ENCODE measurements at places on chromosomes 4 and X.

DNA sequence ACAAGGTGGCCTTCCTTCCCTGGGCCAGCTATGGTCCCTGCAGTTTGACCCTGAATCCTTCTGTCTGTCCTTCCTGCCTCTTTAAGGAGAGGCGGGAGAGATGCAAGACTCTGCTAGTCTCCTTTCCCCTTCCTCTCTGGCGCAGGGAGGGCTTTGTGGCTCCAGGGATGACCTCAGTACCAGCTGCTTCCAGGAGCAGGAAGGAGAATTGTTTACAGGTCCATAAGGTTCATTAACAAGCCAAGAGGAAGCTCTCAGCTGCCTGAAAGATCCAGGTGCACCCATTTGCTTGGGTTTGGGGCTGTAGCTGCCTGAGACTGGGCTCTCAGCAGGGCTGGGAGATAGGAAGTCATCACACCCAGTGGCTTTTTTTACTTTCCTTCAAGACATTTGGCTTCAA is 4.0 kb upstream of the FATE1 start:
- DNase-seq, result no peak

DNA sequence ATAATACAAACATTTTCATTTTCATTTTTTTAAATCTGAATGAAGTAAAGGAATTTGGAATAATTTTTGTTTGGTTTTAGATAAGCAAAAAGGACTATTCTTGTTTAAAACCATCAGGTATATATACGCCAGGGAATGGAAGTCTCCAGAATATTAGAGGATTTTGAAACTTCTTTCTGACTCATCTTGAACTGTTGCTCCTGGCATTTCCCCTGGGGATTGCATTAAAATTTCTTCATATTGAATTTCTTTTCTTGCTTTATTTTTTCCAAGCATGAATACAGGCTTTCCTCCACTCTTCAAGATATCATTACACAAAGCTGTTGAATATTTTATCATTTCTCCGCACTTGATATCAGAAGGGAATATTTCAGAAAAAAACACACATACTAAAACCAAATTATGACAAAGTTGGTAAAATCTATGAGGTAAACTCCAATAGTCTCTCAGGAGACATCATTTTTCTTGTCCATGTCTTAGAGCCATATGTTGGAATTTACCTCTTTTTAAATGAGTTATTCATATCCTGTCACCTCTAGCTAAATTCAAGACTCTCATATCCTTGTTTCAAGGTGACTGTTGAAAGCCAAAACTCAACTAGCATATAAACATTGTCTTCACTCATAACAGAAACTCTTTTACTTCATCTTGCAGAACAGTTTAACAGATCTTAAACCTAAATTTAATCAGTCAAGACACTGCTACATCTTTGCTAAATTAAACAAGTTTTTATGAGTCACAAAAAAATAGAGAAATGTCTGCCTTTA is 20.7 kb upstream of the CSN1S1 start:
- no peak for DNase-seq

GRCh38 chr4:106502106-106502699 is 133.6 kb upstream of the GIMD1 start:
- DNase-seq, result no peak

DNA sequence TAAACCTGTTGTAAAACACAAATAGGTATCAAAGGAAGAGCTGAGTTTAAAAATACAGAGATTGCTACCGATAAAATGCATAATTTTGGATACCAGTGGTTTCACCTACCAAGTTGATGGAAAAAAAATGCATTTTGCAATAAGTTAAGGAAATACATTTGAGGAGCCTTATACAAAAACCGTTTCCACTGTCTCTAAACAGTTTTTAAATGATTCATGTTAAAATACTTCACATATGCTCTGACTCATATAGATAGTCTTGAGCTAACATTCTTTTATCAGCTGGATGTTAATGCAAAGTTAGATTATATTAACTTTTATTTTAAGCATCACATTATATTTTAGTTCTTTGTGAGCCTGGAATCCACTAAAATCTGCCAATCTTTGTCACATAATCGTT is 50.6 kb upstream of the ANKRD17 start:
- no peak for DNase-seq

DNA sequence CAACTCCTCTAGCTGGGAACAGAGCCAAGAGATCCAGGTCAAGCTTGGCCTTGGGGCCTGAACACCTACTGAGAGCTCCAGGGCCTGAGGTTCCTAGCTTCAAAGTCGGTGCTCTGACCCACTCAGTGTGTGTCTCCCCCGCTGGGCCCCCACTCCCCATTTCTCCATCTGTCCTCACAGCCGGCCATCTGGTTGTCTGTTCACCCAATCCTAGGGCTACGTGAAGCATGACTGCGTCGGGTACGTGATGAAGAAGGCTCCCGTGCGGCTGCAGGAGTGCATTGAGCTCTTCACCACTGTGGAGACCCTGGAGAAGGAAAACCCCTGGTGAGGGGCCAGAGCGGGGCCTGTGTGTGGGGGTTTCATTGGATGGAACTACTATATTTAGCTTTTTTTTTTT is 12.3 kb downstream of the USP11 start:
- DNase-seq, result no peak
